Smooth muscle cell of the coronary artery (primary cell): ENCODE measurements at places on chromosomes 1 and 21. TPM values are rescaled to one million over a fixed set of nuclear protein-coding genes. Genes with fewer than 3 reads are reported as not detected.

Gene OR6Y1
- total RNA-seq = not detected in 2 replicates

Gene KRTAP21-2
- not detected in 2 replicates for total RNA-seq

Gene FAM131C
- 0.08 TPM in 1 of 2 replicates, not detected in the other for total RNA-seq

Gene CD84
- total RNA-seq = not detected in 2 replicates

Gene CXADR
- 1.2 and 1.6 TPM in 2 replicates for total RNA-seq

Gene LCE3E
- total RNA-seq = not detected in 2 replicates

Gene NTPCR
- total RNA-seq = 15.8 and 17.4 TPM in 2 replicates

Gene CHRM3
- not detected in 2 replicates for total RNA-seq

Gene TMEM54
- 15.3 and 55.1 TPM in 2 replicates for total RNA-seq

Gene NBPF8
- 5.4 and 7.1 TPM in 2 replicates for total RNA-seq

Gene CFAP74
- total RNA-seq = not detected in 2 replicates

Gene VHLL
- total RNA-seq = 0.23 TPM in 2 replicates

Gene AADACL4
- not detected in 2 replicates for total RNA-seq

Gene C21orf58
- 0.47 and 2.6 TPM in 2 replicates for total RNA-seq

Gene GJA8
- not detected in 2 replicates for total RNA-seq

Gene NBPF20
- total RNA-seq = 1.5 and 2.3 TPM in 2 replicates
